Body of pancreas (tissue), 4 donors: ENCODE measurements at places on chromosomes 2 and 18.

GRCh38 chr2:179440642-179441251 lies 176.1 kb upstream of the SESTD1 start:
- no peak overlapping the region for H3K27ac ChIP-seq
- DNase-seq: no peak
- H3K36me3 ChIP-seq: no peaks in the 10 kb centered on the region
- H3K4me3 ChIP-seq: no peak overlapping the region

- H3K4me3 ChIP-seq: no peak overlapping the region
- H3K36me3 ChIP-seq: no peaks in the 10 kb centered on the region
- H3K27me3 ChIP-seq: no peaks in the 10 kb centered on the region
- H3K27ac ChIP-seq: no peak overlapping the region
Measured at GRCh38 chr2:143058851-143059250, 70.4 kb upstream of the ARHGAP15 start.

- no peak for DNase-seq
- peaks cover 56% of the 10 kb centered on the region for H3K27me3 ChIP-seq
- H3K36me3 ChIP-seq: no peaks in the 10 kb centered on the region
- H3K4me1 ChIP-seq: peaks cover 49% of the 10 kb centered on the region
- H3K4me3 ChIP-seq: peak overlapping the region; percentile 12
- no peak overlapping the region for H3K27ac ChIP-seq
Measured at GRCh38 chr2:44940732-44941464, 604 bp upstream of the SIX3 start.

GRCh38 chr2:30115141-30115980 lies 31.4 kb upstream of the YPEL5 start:
- H3K27ac ChIP-seq: no peak overlapping the region
- H3K27me3 ChIP-seq: no peaks in the 10 kb centered on the region
- peaks cover 8% of the 10 kb centered on the region for H3K4me1 ChIP-seq
- H3K36me3 ChIP-seq: no peaks in the 10 kb centered on the region

GRCh38 chr2:102131564-102131963 lies 11.0 kb upstream of the IL1R1 start:
- H3K27ac ChIP-seq: no peak overlapping the region
- DNase-seq: no peak
- H3K4me3 ChIP-seq: no peak overlapping the region
- H3K4me1 ChIP-seq: peaks cover 9% of the 10 kb centered on the region
- H3K27me3 ChIP-seq: no peaks in the 10 kb centered on the region

- no peak for DNase-seq
- peaks cover 3% of the 10 kb centered on the region for H3K36me3 ChIP-seq
- H3K4me3 ChIP-seq: no peak overlapping the region
Measured at GRCh38 chr18:31064130-31064529, 21.6 kb upstream of the DSC3 start.

DNA sequence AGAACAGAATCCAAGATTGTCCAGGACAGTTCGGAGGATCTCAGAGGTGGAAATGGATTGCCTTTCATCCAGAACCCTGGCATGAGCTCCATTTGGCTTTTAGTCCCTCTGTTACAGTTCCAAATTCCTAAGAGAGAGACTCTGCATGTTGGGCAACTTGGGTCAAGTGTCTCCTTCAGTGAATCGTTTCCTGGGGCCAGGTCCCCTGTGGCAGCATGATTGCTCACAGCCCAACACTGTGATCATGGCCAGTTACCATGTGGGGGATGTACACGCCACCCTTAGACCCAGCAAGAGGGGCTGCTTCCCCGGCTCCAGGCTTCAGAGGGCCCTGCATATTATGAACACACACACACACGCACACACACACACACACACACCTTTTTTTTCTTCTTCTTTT lies 118.6 kb upstream of the GLI2 start:
- H3K27ac ChIP-seq: no peak overlapping the region
- no peaks in the 10 kb centered on the region for H3K27me3 ChIP-seq
- H3K36me3 ChIP-seq: no peaks in the 10 kb centered on the region
- no peak overlapping the region for H3K4me3 ChIP-seq
- DNase-seq: no peak

DNA sequence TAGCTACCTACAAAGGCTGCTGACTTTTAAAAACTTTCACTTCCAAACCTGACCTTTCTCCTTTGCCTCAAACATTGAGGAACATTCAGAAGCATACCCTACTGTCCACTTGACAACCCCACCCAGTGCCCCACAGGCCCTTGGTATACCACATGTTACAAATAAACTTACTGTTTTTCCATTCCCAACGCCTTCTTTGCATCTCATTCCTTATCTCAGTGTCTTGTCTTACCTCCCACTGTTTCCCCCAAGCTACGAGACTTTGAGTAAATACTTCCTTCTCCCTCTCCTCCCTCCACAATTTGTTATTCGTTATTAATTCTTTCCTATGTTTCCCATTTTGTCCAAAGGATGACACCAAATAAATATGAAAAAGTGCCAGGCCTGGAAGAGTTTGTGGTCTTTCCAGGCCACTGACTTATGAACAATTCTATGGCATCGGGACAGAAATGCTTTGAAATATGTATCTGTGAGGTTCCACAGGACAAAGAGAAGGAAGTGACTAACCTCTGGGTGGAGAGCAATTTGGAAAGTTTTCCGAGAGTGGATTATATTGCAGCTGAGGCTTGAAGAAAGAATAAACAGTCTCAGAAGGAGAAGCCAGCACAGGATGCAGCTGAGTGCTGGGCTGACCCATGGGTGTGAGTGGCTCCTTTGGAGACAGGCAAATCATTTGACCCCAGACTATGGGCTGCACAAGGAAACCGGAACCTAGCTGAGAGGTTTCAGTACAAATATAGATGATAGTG lies 409.0 kb downstream of the LPIN1 start:
- no peak overlapping the region for H3K27ac ChIP-seq
- H3K4me1 ChIP-seq: no peaks in the 10 kb centered on the region
- no peaks in the 10 kb centered on the region for H3K36me3 ChIP-seq

- DNase-seq: no peak
- no peak overlapping the region for H3K4me3 ChIP-seq
- no peaks in the 10 kb centered on the region for H3K4me1 ChIP-seq
Measured at GRCh38 chr2:72108121-72108520, 39.5 kb downstream of the CYP26B1 start.

DNA sequence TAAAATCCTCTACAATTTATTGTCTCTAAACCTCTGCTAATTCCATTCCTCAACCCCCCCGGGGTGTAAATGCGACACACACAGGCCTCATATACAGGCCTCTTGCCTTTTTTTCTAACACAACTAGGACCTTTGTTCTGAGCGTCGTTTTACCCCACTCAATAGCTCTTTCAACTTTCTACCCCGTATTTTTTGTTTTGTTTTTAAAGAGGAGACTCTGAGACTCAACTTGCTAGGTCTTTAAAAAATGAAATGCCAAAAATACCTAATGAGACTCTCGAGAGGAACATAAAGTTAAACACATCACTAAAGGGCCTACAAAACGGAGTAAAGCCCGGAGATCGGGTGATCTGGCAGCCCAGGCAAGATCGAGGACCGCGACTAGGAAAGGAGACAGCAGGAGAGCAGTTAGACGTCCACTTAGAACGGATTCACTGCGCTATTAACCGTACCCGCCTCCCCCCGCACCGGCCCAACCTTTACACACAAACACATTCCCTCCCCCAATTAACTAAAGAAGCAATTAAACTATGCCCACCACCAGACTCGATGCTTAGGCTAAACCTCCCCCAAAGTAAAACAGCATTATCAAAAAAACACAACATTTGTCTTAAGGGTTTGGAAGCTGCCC lies 1.7 kb downstream of the TRIP12 start:
- no peak for DNase-seq
- peak overlapping the region; percentile 99 for H3K4me3 ChIP-seq
- peaks cover 17% of the 10 kb centered on the region for H3K4me1 ChIP-seq
- H3K27me3 ChIP-seq: no peaks in the 10 kb centered on the region

- no peaks in the 10 kb centered on the region for H3K36me3 ChIP-seq
- peaks cover 20% of the 10 kb centered on the region for H3K4me1 ChIP-seq
- no peak overlapping the region for H3K27ac ChIP-seq
- H3K27me3 ChIP-seq: no peaks in the 10 kb centered on the region
- no peak for DNase-seq
Measured at GRCh38 chr2:75609937-75610508, 36.6 kb upstream of the MRPL19 start.

GRCh38 chr2:110770959-110771431 lies 38.6 kb downstream of the ACOXL start:
- H3K27me3 ChIP-seq: no peaks in the 10 kb centered on the region
- peaks cover 12% of the 10 kb centered on the region for H3K4me1 ChIP-seq
- DNase-seq: peak; percentile 14
- no peaks in the 10 kb centered on the region for H3K36me3 ChIP-seq

DNA sequence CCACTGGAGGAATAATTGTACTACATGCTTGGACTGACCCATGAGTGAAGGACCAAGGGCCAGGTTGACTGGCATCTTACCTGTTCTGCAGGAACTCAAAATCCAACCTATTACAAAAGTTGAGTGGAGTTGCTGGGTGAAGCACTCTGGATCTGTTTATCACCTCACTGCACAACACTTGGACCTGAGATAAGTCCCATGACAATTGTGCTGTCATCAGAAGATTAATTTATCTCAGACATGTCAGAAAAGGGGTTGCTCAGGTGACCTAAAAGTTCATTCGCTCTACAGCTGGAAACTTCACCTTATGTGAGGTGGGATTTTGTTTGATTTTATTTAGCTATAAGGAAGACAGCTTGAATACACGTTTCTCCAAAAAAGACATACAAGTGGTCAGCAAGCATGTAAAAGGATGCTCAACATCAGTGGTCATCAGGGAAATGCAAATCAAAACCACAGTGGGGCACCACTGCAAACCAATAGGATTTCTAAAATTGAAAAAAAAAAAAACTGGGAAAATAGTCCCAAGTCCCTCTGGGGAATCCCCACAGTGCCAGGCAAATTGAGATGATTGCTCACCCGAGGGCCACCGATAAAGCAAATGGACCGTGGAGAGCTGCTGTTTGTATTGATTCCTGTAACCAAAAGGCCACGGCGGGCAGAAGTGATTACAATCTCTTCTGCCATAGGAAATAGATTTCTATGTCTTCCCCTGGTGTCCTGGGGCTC lies 65.8 kb upstream of the SLC35F5 start:
- no peak overlapping the region for H3K4me3 ChIP-seq
- no peak for DNase-seq
- no peaks in the 10 kb centered on the region for H3K36me3 ChIP-seq
- H3K27me3 ChIP-seq: no peaks in the 10 kb centered on the region
- H3K4me1 ChIP-seq: peaks cover 12% of the 10 kb centered on the region

DNA sequence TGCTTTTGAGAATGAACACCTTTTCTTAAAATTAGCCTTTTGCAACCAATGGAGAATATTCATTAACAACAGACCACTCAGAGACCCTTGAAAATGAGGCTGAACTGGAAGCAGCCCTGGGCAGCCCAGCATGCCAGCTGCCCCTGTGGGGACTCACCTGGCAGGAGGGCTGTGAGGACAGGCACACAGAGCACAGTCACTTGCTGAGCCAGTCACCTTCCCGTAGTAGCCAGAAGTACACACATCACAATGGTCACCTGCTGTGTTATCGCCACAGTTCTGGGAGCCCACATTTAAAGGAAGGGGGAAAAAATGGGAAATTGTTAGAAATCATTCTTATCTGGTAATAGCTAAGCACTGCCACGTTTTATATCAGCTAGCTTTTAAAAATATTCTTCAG lies 115.5 kb downstream of the LAMA1 start:
- DNase-seq: no peak
- no peak overlapping the region for H3K4me3 ChIP-seq
- H3K36me3 ChIP-seq: no peaks in the 10 kb centered on the region

DNA sequence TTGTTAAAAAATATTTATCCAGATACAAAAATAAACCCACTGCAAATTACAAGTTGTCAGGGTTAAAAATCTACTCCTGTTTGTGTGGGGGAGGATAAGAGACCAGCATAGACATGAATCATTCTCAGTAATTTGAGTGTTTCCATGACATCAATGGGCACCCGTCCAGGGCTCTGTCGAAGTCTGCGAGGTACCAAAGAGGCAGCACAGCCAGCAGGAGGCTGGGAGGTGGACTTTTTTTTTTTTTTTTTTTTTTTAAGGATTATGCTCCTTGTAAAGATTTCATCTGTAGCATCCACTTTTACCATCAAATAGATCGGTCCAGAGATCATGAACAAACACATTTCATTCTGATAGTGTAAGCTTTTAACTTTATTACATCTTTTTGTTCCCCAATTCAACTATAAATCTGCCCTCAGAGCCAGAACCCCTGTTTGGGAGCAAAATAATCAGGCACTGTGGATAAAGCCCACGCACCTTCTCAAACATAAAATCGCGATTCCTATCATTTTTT lies 182.0 kb downstream of the TCF4 start:
- H3K4me1 ChIP-seq: peaks cover 3% of the 10 kb centered on the region
- H3K36me3 ChIP-seq: no peaks in the 10 kb centered on the region
- DNase-seq: peak; percentile 66
- no peak overlapping the region for H3K4me3 ChIP-seq
- no peak overlapping the region for H3K27ac ChIP-seq

DNA sequence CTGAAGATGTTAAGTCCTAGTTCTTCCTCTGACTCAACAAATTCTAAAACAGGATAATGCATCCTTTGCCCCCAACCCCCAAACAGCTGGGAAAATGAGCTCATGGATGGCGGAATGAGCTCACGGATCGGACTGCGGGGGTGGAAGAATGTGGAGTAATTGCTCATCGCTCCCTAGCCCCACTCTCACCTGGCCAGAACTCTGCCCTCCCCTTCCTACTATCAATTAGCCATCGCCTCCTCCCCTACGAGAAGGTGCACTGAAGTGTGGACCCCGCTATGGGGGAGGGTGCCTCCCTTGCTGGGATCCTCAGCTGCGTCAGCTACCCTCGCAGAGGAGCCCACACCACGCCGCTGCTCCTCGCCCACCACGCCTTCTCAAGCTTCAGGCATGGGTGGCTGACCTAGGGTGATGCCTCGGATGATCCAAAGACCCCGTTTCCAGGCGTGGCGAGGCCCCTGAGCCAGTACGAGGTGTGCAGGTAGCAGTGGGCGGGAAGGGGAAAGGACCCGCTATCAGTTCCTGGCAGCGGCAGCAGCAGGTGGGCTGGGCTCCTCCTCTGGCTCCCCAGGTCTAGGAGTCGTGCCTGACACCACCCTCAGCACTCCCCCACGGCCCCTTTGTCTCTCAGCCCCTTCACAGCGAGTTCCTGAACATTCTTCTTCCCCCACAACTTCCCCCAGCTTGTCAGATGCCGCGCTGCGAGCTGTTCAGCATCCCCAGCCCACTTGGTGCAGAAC lies 82.1 kb upstream of the POMC start:
- DNase-seq: no peak
- H3K36me3 ChIP-seq: peaks cover 11% of the 10 kb centered on the region
- H3K27me3 ChIP-seq: no peaks in the 10 kb centered on the region
- no peak overlapping the region for H3K4me3 ChIP-seq
- no peak overlapping the region for H3K27ac ChIP-seq

DNA sequence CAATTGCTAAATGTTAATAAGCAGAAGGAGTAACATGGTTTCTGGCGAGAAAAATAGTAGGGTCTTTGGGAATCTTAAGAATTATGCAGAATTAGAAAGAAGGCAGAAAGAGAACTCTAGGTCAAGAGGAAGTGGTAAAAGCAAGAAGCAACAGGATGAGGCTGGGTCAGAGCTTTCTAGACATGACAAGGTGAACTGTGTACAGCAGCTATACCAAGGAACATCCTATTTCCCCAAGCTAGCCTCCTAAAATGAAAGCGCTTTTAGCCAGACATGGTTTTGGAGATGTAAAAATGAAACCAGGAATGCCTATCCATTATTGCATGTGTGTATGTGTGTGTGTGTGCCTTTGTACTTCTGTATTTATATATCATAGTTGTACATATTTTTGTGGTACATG lies 42.3 kb upstream of the STAT1 start:
- H3K4me1 ChIP-seq: no peaks in the 10 kb centered on the region
- DNase-seq: no peak
- no peaks in the 10 kb centered on the region for H3K27me3 ChIP-seq
- no peak overlapping the region for H3K27ac ChIP-seq
- H3K4me3 ChIP-seq: no peak overlapping the region

GRCh38 chr2:150478200-150478974 lies 9.1 kb downstream of the RND3 start:
- no peaks in the 10 kb centered on the region for H3K36me3 ChIP-seq
- peaks cover 16% of the 10 kb centered on the region for H3K4me1 ChIP-seq
- no peak overlapping the region for H3K4me3 ChIP-seq
- H3K27me3 ChIP-seq: no peaks in the 10 kb centered on the region
